Vagina (tissue), 2 donors: ENCODE measurements at places on chromosomes 6 and 20. TPM values are rescaled to one million over a fixed set of nuclear protein-coding genes. Genes with fewer than 3 reads are reported as not detected.

GRCh38 chr6:18835976-18836375 lies 448.8 kb downstream of the RNF144B start:
- no peak for DNase-seq

GRCh38 chr6:22784601-22785410 lies 215.4 kb downstream of the HDGFL1 start:
- DNase-seq, result no peak

DNA sequence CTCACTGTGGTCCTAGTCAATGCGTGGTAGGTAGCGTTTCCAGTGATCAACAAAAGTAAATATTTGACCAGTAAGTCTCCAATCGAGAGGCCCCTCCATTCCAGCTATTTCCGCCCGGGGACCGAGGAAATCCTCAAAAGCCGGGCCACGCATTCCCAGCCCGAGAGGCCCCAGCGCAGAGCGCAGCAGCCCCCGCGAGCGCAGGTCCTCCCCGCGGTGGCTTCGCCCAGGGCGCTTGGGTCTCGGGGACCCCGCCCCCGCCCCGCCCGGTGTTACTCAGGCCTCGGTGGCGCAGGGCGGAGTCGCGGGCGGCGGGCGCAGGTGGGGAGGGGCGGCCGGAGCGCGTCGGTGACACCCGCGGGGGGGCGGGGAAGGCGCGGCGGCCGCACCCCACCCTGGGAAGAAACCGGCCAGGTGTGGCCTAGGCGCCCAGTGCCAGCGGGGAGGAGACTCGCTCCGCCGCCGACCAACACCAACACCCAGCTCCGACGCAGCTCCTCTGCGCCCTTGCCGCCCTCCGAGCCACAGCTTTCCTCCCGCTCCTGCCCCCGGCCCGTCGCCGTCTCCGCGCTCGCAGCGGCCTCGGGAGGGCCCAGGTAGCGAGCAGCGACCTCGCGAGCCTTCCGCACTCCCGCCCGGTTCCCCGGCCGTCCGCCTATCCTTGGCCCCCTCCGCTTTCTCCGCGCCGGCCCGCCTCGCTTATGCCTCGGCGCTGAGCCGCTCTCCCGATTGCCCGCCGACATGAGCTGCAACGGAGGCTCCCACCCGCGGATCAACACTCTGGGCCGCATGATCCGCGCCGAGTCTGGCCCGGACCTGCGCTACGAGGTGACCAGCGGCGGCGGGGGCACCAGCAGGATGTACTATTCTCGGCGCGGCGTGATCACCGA lies at the start of gene DSP:
Gene DSP, plus strand, starts transcription at position 497 of the 890 bp plus-strand sequence. Its CDS starts 245 bp downstream, at position 742.
- DNase-seq, result no peak

DNA sequence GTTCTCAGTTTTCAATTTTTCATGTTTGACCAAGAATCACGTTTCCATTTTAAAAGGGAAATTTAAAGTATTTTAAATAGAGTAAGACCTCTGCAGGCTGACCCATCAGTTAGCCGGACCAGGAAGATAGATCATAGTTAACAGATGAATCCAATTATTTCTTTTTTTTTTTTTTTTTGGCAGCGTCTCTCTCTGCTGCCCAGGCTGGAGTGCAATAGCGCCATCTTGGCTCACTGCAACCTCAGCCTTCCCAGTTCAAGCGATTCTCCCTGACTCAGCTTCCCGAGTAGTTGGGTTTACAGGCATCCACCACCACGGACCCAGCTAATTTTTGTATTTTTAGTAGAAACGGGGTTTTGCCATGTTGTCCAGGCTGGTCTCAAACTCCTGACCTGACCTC lies 256.7 kb upstream of the CNR1 start:
- DNase-seq, result no peak

- DNase-seq, result no peak
Measured at GRCh38 chr20:56440346-56441007, 27.9 kb upstream of the RTF2 start.

- no peak for DNase-seq
Measured at GRCh38 chr6:67199425-67199824, 1435.7 kb upstream of the ADGRB3 start.

DNA sequence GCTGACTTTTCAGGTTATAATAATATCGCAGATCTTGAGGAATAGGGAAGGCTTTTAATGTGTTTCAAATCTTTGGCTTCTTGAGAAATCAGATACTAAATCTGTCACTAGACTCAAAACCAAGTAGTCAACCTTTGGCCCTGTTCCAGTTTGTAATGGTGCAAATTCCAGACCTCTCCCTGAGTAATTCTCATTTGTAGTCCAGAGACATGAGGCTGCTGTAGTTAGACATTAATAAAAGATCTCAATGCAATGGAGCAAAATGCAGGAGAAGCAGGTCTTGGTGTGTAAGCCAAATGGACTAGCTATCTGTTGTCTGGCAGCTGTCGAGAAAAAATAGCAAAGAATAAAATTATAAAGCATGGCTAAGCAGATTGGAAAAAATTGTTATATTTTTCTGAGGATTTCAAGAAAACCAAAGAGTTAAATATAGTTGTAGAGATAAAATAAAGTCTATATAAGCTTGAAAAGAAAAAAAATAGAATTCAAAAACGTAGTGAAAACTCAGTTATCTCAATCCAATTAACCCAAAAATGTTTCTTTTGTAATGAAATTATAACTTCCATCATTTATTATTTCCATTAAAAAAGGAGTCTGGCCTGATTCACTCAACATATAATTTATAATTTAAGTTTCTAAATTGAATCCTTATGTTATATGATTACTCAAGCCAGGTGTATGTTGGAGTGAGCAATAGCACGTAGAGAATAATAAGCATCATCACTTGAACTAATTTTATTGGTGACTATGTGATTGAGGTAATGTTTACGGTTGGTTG lies 161.5 kb upstream of the ADGRB3 start:
- DNase-seq, result no peak

Gene CD2AP
- total RNA-seq, result 23.6 TPM

Gene BNIP5
- total RNA-seq, result not detected

Gene SRSF3
- 144 TPM for total RNA-seq

Gene SPATS1
- total RNA-seq, result not detected

Gene WASF1
- total RNA-seq, result 20.1 TPM

Gene STX11
- total RNA-seq, result 5.4 TPM

Gene CNKSR3
- 7.4 TPM for total RNA-seq
